ENCODE measurements at places on chromosomes 11 and 22. TPM values are rescaled to one million over a fixed set of nuclear protein-coding genes. Genes with fewer than 3 reads are reported as not detected.

DNA sequence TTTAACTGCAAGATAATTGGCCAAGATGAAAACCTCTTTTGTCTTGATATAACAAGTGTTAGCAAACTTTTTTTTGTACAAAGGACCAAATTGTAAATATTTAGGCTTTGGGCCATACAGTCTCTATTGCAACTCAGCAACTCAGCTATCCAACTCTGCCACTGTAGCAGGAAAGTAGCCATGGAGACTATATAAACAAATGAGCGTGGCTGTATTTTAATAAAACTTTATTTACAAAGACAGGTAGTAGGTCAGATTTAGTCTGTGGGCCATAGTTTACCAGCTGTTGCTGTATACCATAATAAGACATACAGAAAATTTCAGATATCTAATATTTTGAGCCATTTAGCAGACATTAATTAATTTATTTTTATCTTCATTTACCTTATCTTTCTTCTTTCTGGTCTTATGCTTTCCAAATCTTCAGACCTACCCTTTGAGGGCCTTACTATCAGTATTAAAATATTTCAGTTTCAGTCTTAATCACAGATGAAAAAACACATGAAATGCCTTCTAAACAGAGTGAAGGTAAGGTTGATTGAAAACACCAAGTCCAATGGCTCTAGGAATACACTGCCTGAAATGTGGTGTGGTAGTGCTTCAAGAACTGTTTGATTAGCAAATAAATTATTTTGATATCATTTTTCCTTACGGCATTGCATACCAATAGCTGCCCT lies 256.9 kb upstream of the CTSC start:
- DNase-seq = no peak

- peak; percentile 15 for DNase-seq
Measured at GRCh38 chr11:88779577-88779976, 286.2 kb downstream of the GRM5 start.

- DNase-seq = peak; percentile 95
Measured at GRCh38 chr11:123429913-123430720, at the start of gene GRAMD1B. GRAMD1B (plus strand) TSS chr11:123430269; CDS start chr11:123430793, 524 bp downstream.

GRCh38 chr11:101582989-101583250 lies 887 bp downstream of the TRPC6 start:
- no peak for DNase-seq

- DNase-seq = no peak
Measured at GRCh38 chr22:47289336-47289985, 527.0 kb downstream of the TBC1D22A start.

GRCh38 chr11:30474151-30474954 lies 111.8 kb downstream of the MPPED2 start:
- DNase-seq = no peak

GRCh38 chr11:77095551-77096490 lies 6.8 kb upstream of the OMP start:
- DNase-seq = no peak

- DNase-seq = no peak
Measured at GRCh38 chr11:27248576-27249509, 114.2 kb downstream of the CCDC34 start.

DNA sequence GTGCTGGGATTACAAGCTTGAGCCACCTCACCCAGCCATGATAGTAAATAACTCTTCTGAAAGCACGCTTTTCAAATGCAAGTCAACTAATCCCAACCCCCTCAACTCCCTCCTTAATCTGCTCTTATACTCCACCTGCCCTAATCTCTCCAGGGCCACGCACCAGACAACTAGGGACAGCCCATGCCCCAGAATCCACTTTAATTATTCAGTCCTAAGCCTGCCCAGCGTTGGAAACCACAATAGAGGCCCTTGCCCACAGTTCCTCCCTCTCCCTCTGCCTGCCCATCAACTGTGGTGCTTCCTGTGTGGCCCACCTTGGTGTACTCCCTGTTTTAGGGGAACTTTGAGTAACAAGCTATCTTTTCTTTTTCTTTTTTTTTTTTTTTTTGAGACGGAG lies 2.7 kb upstream of the VPREB3 start:
- no peak for DNase-seq

- DNase-seq = no peak
Measured at GRCh38 chr11:112334381-112334780, 73.7 kb upstream of the PLET1 start.

DNA sequence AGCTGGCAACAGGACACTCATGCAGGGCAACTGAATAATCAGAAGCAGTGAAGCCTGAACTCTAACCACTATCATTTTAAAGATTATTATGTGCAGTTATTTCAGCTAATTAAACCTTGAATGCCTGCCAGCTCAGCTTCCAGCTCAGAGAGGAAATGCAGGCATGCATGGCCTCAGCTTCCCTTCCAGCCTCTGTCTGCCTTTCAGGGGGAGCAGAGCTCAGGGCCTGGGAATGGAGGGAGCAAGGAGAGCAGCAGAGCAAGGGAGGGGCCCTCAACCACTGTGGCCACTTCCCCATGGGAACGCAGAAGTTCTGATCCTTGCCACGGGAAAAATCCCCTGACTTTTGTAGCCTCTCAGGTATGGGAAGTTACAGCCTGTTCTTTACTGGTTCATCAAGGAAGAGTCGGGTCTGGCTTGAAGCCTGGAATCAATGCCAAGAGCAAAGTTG lies 32.5 kb upstream of the APLNR start:
- DNase-seq = peak; percentile 40

DNA sequence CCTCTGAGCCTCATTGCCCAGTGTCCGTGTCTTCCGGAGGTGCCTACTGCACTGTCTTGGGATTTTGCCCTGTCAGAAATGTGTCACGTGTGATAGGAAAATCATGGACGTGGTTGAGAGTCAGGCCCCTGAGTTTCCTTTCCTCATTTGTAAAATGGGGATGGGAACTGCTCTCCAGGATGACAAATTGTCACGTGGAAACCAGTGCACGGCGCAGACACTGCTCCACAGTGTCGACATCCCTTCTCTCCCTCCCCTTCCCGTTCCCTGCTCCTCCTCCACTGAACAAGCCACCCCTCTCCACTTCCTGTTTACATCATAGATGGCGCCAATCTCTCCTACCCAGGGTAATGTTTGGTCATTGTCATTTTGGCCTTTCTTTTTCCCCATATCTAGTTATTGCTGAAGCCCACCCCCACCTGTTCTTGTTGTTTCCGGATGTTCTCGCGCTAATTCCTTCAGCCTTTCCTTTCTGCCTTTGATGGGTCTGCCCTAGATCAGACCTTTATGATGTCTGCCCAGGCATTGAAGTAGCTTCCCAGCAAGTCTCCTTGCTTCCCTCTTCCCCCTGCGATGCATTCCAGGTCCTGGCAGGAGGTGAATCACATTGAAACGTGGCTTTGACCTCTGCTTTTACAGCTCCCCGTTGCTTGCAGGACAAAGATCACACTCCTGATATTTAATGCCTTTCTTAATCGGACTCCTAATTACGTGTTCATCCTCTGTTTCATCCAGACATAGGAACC lies 91.8 kb downstream of the TBC1D22A start:
- DNase-seq = no peak

GRCh38 chr11:25702417-25702816 lies 629.5 kb upstream of the ANO3 start:
- DNase-seq = no peak

DNA sequence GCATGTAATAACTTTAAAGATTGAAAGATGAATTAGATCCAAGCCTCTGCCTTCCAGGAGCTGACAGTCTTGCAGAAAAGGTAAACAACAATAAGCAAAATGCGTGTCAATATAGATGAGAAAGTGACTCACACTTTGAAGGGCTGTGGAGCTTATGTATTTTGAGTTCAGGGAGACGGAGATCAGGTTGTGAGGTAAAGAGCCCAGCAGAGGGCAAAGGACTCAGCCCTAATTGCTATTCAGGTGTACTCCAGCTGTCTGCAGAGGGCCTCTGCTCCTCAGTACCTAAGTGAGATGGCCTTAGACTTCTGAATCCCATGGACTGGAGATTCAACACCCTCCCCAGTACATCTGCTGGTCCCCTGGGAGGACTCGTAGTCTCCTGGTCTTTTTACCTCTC lies 22.9 kb upstream of the CTR9 start:
- no peak for DNase-seq

DNA sequence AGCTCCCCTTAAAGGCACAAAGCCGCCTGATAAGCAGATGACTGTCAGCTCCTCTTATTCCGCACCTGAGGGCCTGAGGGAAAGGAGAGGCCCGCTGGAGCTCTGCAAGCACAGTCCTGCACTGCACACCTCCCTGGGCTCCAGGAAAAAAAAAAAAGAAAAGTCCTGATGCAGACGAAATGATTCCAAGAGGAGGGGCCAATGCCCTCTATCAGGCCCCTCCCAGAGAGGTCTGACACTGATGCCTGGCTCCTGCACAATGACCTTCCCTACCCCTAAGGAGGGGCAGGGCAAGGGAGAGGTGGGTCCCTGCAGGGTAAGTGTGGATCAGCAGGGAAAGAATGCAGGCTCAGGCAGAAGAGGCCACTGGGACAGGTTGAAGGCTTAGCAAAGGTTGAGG lies 572.7 kb downstream of the SOX6 start:
- DNase-seq = no peak

GRCh38 chr11:13008061-13008435 lies 1.1 kb upstream of the RASSF10 start:
- DNase-seq = peak; percentile 18

GRCh38 chr11:80155412-80156017 lies 714.7 kb upstream of the TENM4 start:
- DNase-seq = peak; percentile 47

DNA sequence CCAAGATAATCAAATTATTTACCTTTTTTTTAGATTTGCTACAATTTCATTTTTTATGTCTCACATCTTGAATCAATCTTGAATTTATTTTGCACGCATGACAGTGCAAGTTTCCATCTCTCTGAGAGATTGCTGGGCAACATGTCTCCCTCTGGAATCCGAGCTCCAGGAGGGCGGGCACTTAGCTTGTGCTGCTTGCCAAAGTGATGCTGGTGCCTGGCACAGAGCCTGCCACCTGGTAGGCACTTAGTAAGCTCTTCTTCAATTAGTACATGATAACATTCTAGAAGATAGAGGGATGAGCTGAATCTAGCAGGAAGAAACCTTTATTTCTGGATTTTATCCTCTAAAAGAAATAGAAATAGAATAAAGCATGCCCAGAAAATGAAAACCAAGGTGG lies 27.5 kb upstream of the OR9I1 start:
- no peak for DNase-seq

GRCh38 chr11:72225411-72225951 lies 914 bp downstream of the INPPL1 start:
- DNase-seq = no peak

GRCh38 chr11:985848-986247 lies 50.7 kb downstream of the MUC6 start:
- DNase-seq = no peak

- peak; percentile 26 for DNase-seq
Measured at GRCh38 chr11:12417691-12418611, 40.6 kb downstream of the PARVA start.

GRCh38 chr22:27545085-27545484 lies 256.5 kb downstream of the MN1 start:
- no peak for DNase-seq

DNA sequence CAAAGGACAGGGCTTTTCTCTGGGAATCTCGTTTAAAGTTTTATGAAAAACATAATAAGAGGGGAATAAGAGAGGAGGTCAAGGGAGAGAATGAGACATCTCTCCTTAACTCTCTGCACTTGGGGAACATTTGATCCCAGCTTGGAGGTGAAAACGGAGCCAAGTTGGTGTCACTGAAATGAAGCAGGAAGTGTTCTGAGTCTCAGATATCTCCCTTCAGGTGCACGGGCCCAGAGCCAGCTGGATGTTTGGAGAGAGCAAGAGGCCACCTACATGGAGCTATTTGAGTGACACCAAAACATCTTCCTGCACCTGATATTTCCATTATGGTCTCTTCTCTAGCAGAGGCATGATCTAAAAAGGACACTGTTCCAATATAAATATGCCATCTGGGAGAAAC lies 85.7 kb downstream of the BLID start:
- DNase-seq = no peak

DNA sequence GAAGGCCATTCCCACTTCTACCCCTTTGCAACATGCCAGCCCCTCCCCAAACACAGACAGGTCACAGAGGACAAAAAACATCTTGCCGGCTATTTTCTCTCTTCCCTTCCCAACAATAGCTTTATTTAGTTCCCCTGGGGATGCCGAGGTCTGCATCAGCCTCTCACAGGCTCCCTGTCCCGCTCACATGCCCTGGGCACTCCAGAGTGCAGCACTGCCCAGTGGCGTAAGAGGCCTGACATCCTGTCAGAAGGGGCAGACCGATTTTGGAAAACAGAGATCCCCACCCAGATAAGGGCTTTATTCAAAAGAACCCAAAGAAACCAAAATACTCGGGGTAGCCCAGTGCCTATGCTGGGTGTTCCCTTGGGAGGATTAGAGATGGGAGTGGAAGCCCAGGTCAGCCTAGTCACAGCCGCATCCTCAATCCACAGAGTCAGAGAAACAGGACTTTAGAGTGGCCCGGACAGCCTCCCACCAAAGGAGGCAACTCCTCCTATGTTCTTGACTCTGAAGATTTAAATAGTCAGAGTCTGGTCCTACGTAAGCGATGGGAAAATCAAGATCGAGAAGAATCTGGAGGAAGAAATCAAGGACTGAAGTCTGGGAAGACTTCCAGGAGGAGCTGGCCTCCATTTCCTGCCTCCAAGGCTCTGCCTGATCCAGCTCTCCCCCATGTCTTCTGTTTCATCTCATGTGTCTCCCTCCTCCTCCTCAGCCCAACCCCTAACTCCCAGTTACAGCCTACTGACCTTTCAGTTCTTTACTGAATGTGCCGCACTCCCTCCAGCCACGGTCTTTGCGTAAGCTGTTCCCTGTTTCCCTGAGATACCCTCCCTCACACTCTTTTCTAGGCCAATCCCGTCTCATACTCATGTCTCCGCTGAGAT lies 129.3 kb downstream of the FBXO7 start:
- no peak for DNase-seq

- peak; percentile 11 for DNase-seq
Measured at GRCh38 chr11:19018901-19019300, 41.6 kb downstream of the MRGPRX2 start.

Gene OR10S1
- total RNA-seq = not detected

Gene ENTHD1
- not detected for total RNA-seq

Gene TENM4
- 5.5 TPM for total RNA-seq

Gene C22orf31
- total RNA-seq = not detected

Gene RIMBP3C
- total RNA-seq = 1.2 TPM

Gene PNPLA5
- total RNA-seq = 0.05 TPM

Gene TSPAN18
- total RNA-seq = 1.1 TPM

Gene FBLN1
- 23.9 TPM for total RNA-seq

Gene CRYBB2
- 0.30 TPM for total RNA-seq

Gene SF3B2
- total RNA-seq = 233 TPM

Gene OR8A1
- not detected for total RNA-seq

Gene DGAT2
- total RNA-seq = 11.3 TPM

Gene MS4A4A
- total RNA-seq = 50.9 TPM

Gene MYH9
- 151 TPM for total RNA-seq

Gene PDGFB
- total RNA-seq = 4.5 TPM

All from M059J (cell line).